ENCODE measurements at places on chromosomes 7 and 10.

DNA sequence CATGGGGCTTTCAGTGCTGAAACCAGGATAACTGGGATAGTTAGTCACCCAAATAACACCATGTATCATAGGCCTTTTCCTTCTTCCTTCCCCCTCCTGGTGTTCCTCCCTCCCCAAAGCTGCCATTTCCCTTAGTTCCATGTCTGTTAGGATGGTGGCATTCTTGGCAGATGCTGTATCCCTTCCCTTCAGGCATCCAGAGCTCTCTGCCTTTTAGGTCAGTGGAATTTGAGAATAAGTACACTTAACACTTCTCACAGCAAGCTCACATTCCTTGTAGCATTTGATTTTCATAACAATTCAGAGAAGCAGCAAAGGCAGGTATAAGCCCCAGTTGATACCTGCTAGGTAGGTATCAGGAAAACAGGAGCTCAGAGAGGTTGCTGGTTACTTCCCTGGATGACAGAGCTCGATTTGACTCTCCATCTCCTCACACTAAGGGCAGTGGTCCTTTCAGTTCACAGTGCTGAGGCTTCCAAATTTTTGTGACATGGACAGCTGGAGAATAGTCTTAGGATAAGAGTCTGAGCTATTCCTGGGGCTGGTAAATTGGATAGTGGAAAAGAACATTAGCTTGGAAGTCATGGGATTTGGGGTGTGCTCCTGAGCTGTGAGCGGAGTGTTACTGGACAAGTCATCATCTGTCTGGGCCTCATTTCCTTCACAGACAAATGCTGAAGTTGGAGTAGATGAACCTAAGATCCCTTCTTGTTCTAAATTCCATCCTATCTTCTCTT lies 108.7 kb upstream of the RHOBTB1 start:
- DNase-seq: no peak

DNA sequence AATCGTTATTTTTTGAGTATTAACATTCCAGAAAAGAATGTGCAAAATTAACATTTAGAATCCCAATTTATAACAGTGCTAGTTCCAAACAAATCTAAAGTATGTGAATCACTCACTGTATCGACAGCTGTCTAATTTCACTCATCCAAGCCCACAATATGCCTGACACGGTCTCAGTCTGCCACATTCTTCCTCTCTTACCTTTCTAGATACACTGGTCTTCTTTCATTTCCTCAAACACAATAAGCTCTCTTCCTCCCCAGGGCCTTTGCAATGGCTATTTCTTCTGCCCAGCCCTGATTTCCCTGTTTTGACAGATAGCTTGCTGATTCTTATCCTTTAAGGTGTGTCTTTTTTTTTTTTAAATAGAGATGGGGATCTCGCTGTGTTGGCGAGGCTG lies 48.8 kb downstream of the UBE2H start:
- no peak for DNase-seq

GRCh38 chr10:57815949-57816348 lies 451.7 kb downstream of the IPMK start:
- DNase-seq: no peak

- DNase-seq: no peak
Measured at GRCh38 chr10:8659982-8660381, 605.5 kb downstream of the GATA3 start.

GRCh38 chr10:95248989-95249388 lies 41.8 kb downstream of the PDLIM1 start:
- no peak for DNase-seq

DNA sequence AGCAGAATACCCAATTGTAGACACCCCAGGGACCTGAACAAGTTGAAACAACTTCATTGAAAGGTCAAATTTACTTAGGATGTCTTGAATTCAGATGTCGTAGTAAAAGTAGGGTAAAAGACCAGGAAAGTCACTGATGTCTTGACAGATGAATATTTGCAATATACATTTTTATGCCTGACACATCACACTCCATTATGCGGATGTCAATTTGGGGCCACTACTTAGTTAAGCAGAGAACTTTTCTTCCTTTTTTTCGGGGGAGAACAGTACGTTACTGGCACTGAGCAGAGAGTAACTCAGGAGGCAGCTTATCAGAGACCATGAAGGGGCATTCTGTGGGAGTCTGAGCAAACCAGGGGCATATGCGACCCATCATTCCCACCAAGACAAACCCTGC lies 4.9 kb downstream of the ITGA8 start:
- no peak for DNase-seq

DNA sequence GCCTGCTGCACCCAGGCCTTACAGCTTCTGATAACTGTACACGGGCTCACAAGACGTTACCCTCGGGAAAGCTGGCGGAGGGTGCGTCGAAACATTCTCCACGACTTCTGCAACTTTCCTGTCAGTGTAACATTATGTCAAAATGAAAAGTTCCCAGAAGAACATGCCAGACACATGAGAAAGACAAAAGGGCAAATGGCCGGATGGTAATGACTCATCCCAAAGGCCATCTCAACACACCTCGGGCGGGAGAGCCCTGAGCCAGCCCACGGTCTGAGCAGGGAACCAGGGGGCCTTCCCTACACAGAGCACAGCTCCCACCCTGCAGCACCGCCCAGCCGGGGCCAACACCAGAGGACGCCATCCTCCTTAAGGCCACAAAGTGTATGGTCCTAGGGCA lies 118.7 kb downstream of the MAD1L1 start:
- DNase-seq: peak; percentile 31

Measured in fibroblast of skin of right quadriceps (primary cell).